ENCODE measurements at places on chromosomes 2 and 18. TPM values are rescaled to one million over a fixed set of nuclear protein-coding genes. Genes with fewer than 3 reads are reported as not detected.

CXCR1 gene
- total RNA-seq = not detected

CD226 gene
- 1.0 TPM for total RNA-seq

C2orf15 gene
- total RNA-seq = 3.6 TPM

ANTXR1 gene
- total RNA-seq = 8.1 TPM

ADAM23 gene
- total RNA-seq = 0.52 TPM

- no peaks in the 10 kb centered on the region for H3K36me3 ChIP-seq
- no peak overlapping the region for H3K27ac ChIP-seq
- no peak overlapping the region for H3K4me3 ChIP-seq
- H3K27me3 ChIP-seq = no peaks in the 10 kb centered on the region
Measured at GRCh38 chr2:191791953-191792560, 54.8 kb downstream of the CAVIN2 start.

GRCh38 chr2:195671563-195671962 lies 14.5 kb downstream of the SLC39A10 start:
- no peak overlapping the region for H3K27ac ChIP-seq
- H3K36me3 ChIP-seq = no peaks in the 10 kb centered on the region
- no peak for DNase-seq
- no peak overlapping the region for H3K4me3 ChIP-seq
- no peaks in the 10 kb centered on the region for H3K4me1 ChIP-seq

DNA sequence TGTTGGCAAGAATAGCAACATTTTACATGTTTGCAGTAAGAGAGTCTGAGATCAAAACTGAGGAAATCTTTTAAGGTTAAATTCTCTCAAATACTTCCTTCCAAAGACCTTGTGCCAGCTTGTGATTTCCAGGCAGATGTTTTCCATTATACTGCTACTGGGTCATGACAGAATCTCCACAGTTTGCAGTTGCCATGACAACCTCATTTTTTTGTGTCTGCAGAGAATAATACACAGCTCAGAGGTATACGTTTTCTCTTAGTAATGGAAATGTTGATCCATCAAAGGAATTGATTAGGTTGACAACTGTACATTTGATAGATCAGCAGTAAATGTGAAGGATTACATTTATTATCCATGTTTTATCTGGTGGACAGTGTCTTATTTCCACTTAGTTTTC lies 29.1 kb upstream of the CSRNP3 start:
- DNase-seq = no peak
- no peak overlapping the region for H3K27ac ChIP-seq
- H3K27me3 ChIP-seq = no peaks in the 10 kb centered on the region

- no peaks in the 10 kb centered on the region for H3K4me1 ChIP-seq
Measured at GRCh38 chr2:141611176-141611571, 519.6 kb downstream of the LRP1B start.

GRCh38 chr2:43387092-43388062 lies 161.0 kb upstream of the ZFP36L2 start:
- no peaks in the 10 kb centered on the region for H3K4me1 ChIP-seq
- no peak overlapping the region for H3K4me3 ChIP-seq

- DNase-seq = no peak
- no peaks in the 10 kb centered on the region for H3K4me1 ChIP-seq
- H3K27me3 ChIP-seq = no peaks in the 10 kb centered on the region
- no peaks in the 10 kb centered on the region for H3K36me3 ChIP-seq
Measured at GRCh38 chr18:28099237-28099636, 77.7 kb downstream of the CDH2 start.

GRCh38 chr2:157271590-157272203 lies 14.2 kb downstream of the GALNT5 start:
- no peak overlapping the region for H3K4me3 ChIP-seq
- no peaks in the 10 kb centered on the region for H3K27me3 ChIP-seq

DNA sequence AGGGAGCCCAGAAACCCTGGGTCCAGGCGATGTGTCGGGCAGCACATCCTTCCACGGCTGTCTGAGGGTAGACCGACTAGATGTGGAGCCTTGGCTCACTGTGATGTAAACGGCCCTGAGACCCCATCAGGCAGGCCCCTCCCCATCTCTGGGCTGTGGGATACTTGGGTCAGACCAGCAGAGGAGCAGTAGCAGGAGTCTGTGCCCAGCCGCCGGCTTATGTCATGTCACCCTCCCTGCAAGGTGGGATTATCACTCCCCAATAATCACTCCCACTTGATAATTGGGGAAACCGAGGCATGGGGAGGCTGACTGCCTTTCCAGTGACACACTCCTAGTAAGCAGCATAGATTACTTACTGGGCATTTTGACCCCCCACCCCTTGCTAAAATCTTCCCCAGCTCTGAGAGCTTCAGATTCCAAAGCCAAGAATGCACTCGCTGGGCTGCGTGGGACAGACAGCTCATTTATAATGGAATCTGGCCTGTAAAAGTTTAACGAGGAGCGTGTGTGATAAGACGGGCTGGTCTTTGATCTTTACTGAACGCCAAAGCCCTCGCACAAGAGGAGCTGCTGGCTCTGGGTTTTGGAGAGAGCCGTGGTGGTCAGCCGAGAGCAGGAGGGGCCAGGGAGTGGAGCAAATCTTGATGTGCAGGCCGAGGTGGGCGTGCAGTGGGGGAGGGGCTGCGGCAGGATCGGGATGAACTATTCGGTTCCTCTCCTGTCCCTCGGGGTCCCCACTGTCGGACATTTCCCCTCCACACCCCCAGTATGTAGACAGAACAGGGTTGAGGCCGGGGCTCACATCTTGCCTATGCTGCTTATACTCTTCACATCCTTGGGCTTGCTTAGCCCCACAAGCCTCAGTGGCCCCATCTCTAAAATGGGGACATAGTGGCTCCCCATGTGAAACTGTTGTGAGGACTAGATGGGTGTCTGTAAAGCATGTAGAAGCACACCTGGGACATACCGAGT lies 200.0 kb downstream of the GLI2 start:
- peaks cover 26% of the 10 kb centered on the region for H3K4me1 ChIP-seq
- peak; percentile 71 for DNase-seq
- H3K36me3 ChIP-seq = no peaks in the 10 kb centered on the region
- no peaks in the 10 kb centered on the region for H3K27me3 ChIP-seq

GRCh38 chr2:128809259-128809636 lies 490.6 kb upstream of the HS6ST1 start:
- no peaks in the 10 kb centered on the region for H3K27me3 ChIP-seq
- H3K4me1 ChIP-seq = no peaks in the 10 kb centered on the region
- no peak overlapping the region for H3K27ac ChIP-seq
- no peak overlapping the region for H3K4me3 ChIP-seq
